8988T (cell line): ENCODE measurements at places on chromosomes 7 and 10.

GRCh38 chr10:1515121-1515779 is 222.1 kb downstream of the ADARB2 start:
- no peak for DNase-seq

DNA sequence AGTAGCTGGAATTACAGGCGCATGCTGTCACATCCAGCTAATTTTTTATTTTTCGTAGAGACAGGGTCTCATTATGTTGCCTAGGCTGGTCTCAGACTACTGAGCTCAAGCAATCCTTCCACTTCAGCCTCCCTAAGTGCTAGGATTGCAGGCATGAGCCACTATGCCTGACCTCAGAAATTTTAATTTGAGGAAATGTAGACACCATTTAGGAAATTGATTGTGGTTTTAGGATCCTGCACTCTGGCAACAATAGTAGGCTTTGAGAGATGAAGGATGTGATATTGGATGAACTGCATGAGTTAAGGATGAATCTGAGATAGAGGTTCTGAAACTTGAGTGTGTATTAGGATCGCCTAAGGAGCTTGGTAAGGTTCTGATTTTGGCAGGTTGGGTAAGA is 66.5 kb downstream of the PPP1R9A start:
- DNase-seq: no peak

GRCh38 chr7:133452577-133452976 is 199.7 kb downstream of the EXOC4 start:
- no peak for DNase-seq

DNA sequence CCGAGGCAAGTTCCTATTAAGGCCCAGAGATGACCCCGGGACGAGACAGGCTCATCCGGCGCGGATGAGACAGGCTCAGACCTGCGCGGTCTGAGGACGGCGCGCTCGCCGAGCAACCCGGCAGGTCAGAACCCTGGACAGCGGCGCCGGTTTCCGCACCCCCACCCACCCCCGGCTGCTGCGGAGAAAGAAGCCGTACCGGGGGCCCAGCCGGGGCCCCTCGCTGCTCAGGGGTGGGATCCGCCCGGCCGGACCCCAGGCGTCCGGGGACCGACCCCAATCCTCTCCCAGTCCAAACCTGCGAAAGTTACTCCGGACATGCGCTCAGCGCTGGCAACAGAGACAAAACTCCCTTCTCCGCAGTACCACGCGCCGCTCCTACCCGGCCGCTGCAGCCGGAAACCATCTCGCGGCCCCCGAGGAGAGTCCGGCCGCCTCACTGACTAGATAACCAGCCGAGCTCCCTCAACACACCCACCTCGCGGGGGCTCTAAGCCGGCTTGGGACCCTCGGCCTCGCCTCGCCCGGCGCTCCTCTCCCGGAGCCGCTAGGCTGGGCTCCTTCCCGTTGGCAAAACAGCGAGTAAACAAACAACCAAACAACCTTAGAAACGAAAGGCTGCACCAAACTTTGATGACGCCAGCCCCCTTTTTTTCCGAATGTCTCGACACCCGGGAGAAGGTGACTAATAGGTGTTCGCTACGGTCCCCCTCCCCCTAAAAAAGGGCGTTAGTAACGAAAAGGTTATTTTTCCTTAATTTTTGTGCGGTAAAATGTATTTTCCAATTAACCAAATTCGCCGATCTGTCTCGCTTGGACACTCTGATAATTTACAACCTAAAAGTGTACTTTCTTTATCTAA is 2.3 kb upstream of the DRGX start:
- DNase-seq: no peak

- no peak for DNase-seq
Observed at GRCh38 chr10:35638101-35638500, 4.0 kb downstream of the FZD8 start.

- DNase-seq: peak; percentile 57
Observed at GRCh38 chr10:70376436-70377378, 5.7 kb downstream of the LRRC20 start.

DNA sequence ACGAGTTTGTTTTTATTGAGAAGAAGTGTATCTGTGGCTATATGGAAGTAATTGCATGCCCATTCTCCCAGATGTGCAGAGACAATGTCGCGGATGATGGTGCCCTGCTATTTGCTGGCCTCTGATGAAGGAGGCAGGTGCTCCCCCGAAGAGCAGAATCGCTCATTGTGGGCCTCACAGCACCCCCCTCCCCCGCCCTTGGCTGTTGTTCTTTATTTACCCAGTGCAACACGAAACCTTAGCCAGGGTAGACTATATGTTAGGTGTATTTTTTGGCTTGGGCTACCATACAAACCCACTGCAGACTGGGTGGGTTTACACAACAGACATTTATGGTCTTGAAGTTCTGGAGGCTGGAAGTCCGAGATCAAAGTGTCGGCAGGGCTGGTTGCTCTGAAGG is 3.4 kb upstream of the ADCY1 start:
- no peak for DNase-seq

GRCh38 chr7:929311-929711 is 25.2 kb downstream of the ADAP1 start:
- no peak for DNase-seq

GRCh38 chr7:157529768-157530560 is 193.2 kb downstream of the DNAJB6 start:
- DNase-seq: no peak

- no peak for DNase-seq
Observed at GRCh38 chr10:126153711-126154628, 234.3 kb downstream of the ADAM12 start.

DNA sequence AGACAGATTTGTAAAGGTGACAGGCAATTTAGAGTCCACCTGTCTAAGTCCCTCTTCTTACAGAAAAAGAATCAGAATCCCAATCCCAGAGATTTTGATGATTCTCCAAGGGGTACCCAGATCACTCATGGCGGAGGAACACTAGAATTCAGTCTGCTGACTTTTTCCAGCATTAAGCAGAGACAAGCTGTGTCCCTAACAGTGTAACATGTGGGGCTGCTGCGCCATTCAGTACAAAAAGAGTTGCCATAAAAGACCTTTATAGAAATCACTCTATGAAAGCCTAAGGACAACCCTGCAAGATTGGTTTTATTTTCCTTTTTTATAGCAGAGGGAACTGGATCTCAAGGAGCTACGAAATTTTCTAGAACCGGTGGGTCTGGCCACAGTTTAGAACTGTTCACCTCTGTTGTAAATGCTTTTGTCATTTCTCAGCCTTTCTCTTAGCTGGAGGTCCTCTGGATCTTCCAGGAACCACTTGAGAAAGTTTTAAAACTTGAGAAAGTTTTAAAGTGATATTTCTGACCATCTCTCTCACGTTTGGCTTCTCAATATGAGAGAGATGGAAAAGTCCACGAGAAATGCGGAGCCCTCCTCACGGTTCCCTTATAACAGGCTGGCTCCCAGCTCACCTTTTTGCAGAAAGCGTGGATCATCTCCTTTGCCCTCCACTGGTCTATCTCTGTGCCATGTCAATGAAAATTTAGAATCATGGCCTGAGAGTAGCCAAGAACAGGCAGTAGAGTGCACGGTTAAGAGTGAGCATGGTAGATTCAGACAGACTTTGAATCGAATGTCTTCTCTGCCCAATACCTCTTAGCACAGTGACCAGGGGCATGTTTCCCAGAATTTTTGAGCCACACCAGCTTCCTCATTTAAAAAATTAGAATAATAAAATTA is 826 bp downstream of the GIMAP7 start:
- DNase-seq: no peak

- no peak for DNase-seq
Observed at GRCh38 chr10:2329082-2329481, 591.8 kb upstream of the ADARB2 start.

- DNase-seq: no peak
Observed at GRCh38 chr10:130763491-130763890, 548.0 kb downstream of the TCERG1L start.

DNA sequence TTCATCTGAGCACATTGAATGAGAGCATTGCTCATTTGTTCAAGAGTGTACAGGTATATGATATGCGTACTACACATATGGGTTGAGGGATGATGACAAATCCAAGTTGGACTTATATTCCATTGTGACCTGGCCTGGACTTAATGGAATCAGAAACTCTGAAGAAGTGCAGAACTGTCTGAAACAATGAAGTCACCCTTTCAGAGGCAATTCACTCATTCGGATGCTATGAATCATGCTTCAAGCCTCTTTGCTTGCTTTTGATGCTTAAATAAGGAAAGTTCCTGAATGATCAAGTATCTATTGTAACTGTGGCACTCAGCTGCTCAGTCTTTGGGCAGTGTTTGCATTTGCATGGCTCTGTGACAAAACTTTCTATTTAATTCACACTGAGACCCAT is 93.4 kb downstream of the ZNF365 start:
- DNase-seq: no peak

- no peak for DNase-seq
Observed at GRCh38 chr10:16314259-16314658, 122.6 kb upstream of the PTER start.

DNA sequence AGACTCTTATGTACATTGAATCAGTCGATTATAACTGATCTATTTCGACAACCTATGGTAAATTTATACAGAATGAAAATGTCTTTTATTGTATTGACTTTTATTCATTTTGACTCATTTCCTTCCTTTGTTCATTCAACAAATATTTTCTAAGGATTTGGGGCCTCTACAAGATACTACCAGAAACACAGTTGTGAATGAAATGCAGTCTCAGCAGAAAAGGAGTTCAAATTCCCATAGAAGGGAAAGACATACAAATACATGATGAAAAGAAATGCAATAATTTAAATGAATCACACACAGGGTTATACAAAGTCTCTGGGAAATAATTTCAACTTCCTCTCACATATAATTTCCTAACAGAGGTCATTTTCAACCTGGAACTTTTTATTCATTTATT is 134.0 kb upstream of the SEMA3A start:
- no peak for DNase-seq
